GM23248 (cell line): ENCODE measurements at places on chromosomes 6 and 20. TPM values are rescaled to one million over a fixed set of nuclear protein-coding genes. Genes with fewer than 3 reads are reported as not detected.

The LST1 gene
- polyA plus RNA-seq: not detected in 2 replicates

The PSORS1C1 gene
- polyA plus RNA-seq: 2.0 and 2.6 TPM in 2 replicates

The C6orf58 gene
- polyA plus RNA-seq: not detected in 2 replicates

The SAPCD1 gene
- 0.85 and 1.3 TPM in 2 replicates for polyA plus RNA-seq

The IL17F gene
- not detected in 2 replicates for polyA plus RNA-seq

The TBC1D32 gene
- polyA plus RNA-seq: 4.7 and 4.9 TPM in 2 replicates

The SPTLC3 gene
- polyA plus RNA-seq: 1.4 and 2.5 TPM in 2 replicates

The ILRUN gene
- 8.4 and 8.5 TPM in 2 replicates for polyA plus RNA-seq

The OTOR gene
- not detected in 2 replicates for polyA plus RNA-seq

The BHLHE23 gene
- not detected in 2 replicates for polyA plus RNA-seq

The SLC22A7 gene
- polyA plus RNA-seq: not detected in 2 replicates

The CRIP3 gene
- polyA plus RNA-seq: 0.39 TPM in 1 of 2 replicates, not detected in the other

The HLA-DMA gene
- polyA plus RNA-seq: 5.6 and 6.2 TPM in 2 replicates

The LY6G6D gene
- polyA plus RNA-seq: not detected in 2 replicates

The CRYBG1 gene
- polyA plus RNA-seq: 1.9 and 2.1 TPM in 2 replicates

The SPATS1 gene
- not detected in 2 replicates for polyA plus RNA-seq

The TCP11 gene
- not detected in 2 replicates for polyA plus RNA-seq

The BPIFB4 gene
- not detected in 2 replicates for polyA plus RNA-seq

The SMOC2 gene
- polyA plus RNA-seq: not detected in 2 replicates

The SAYSD1 gene
- polyA plus RNA-seq: 14.4 and 15.0 TPM in 2 replicates

The MAP7 gene
- 0.79 TPM in 2 replicates for polyA plus RNA-seq

The CLVS2 gene
- not detected in 2 replicates for polyA plus RNA-seq

The CALHM5 gene
- polyA plus RNA-seq: 0.51 TPM in 2 replicates

The STX16 gene
- polyA plus RNA-seq: 30.6 and 36.9 TPM in 2 replicates

The VEGFA gene
- 9.3 and 10.7 TPM in 2 replicates for polyA plus RNA-seq

The PPP1R14C gene
- 9.4 and 10.1 TPM in 2 replicates for polyA plus RNA-seq

The ATP6V1G2 gene
- polyA plus RNA-seq: 2.8 and 3.5 TPM in 2 replicates

The MYLK2 gene
- not detected in 2 replicates for polyA plus RNA-seq

The TNNC2 gene
- polyA plus RNA-seq: 0.83 and 1.1 TPM in 2 replicates

The FAXC gene
- polyA plus RNA-seq: 0.29 and 0.72 TPM in 2 replicates

The NEURL2 gene
- 1.4 and 2.1 TPM in 2 replicates for polyA plus RNA-seq

The TFAP2A gene
- polyA plus RNA-seq: 7.2 and 8.4 TPM in 2 replicates

The LAMA5 gene
- polyA plus RNA-seq: 4.3 and 6.0 TPM in 2 replicates

The SLA2 gene
- not detected in 2 replicates for polyA plus RNA-seq

The LRP11 gene
- polyA plus RNA-seq: 44.9 and 50.3 TPM in 2 replicates

The TMEM74B gene
- polyA plus RNA-seq: 0.18 and 0.23 TPM in 2 replicates

The CST5 gene
- polyA plus RNA-seq: not detected in 2 replicates

The AHCY gene
- polyA plus RNA-seq: 53.7 and 53.8 TPM in 2 replicates

The TSPO2 gene
- not detected in 2 replicates for polyA plus RNA-seq

The SIRPD gene
- not detected in 2 replicates for polyA plus RNA-seq

The FOXC1 gene
- 3.3 and 3.5 TPM in 2 replicates for polyA plus RNA-seq

The MOG gene
- not detected in 2 replicates for polyA plus RNA-seq

The SEMG1 gene
- not detected in 2 replicates for polyA plus RNA-seq

The SYNJ2 gene
- polyA plus RNA-seq: 17.6 and 20.5 TPM in 2 replicates

The C6orf141 gene
- not detected in 2 replicates for polyA plus RNA-seq

The DPPA5 gene
- not detected in 2 replicates for polyA plus RNA-seq

The PLN gene
- polyA plus RNA-seq: 0.49 TPM in 1 of 2 replicates, not detected in the other

The GJA1 gene
- polyA plus RNA-seq: 68.1 and 90.8 TPM in 2 replicates

The LTB gene
- 0.23 TPM in 1 of 2 replicates, not detected in the other for polyA plus RNA-seq

The SLC16A10 gene
- not detected in 2 replicates for polyA plus RNA-seq

The SLC17A3 gene
- polyA plus RNA-seq: not detected in 2 replicates

The CRISP3 gene
- not detected in 2 replicates for polyA plus RNA-seq

The TPX2 gene
- 37.6 and 37.7 TPM in 2 replicates for polyA plus RNA-seq

The SHLD1 gene
- 6.3 and 6.7 TPM in 2 replicates for polyA plus RNA-seq
